ENCODE measurements at places on chromosomes 6 and 20.

- DNase-seq = no peak
These were observed 9.0 kb upstream of the ZNF292 start for GRCh38 chr6:87146363-87146762.

- DNase-seq = no peak
These were observed 348.8 kb upstream of the PLCB4 start for GRCh38 chr20:8720089-8720488.

- DNase-seq = no peak
These were observed 49.3 kb downstream of the ELOVL5 start for GRCh38 chr6:53299331-53300005.

GRCh38 chr6:11363881-11364576 lies 131.6 kb upstream of the NEDD9 start:
- DNase-seq = peak; percentile 65

GRCh38 chr6:26284537-26285142 lies 80.4 kb upstream of the BTN3A2 start:
- no peak for DNase-seq

GRCh38 chr6:76420094-76420493 lies 347.6 kb upstream of the IMPG1 start:
- no peak for DNase-seq

DNA sequence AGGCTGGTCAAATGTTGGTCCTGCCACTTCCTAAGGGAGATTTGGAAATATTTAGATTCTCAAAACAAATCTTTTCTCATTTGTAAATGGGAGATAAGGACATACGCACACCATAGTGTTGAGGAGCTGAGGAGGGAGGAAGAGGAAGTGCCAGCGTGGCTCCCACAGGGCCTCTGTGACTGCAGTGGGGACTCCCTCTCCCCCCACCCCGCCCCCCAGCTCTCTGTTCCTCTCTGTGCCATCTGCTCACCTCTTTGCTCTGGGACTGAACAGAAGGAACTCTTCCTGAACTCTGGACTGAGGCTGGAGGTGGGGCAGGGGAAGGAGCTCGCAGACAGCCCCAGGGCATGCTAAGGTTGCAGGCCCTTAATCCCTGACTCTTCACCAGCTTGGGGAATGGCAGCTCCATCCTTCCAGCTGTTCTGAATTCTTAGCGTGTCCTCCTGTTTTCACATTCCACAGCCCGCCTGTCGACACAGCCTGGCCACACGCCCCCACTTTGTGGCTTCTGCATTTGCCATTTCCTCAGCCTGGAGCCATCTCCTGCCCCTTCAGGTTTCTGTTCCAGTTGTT lies 11.4 kb downstream of the DDX27 start:
- DNase-seq = no peak

- DNase-seq = no peak
These were observed 27.0 kb downstream of the LOC128125822 start for GRCh38 chr6:63599243-63599642.

- DNase-seq = no peak
These were observed 311.9 kb upstream of the PRDM1 start for GRCh38 chr6:105774247-105774646.
